ENCODE measurements at places on chromosomes 7 and 10. TPM values are rescaled to one million over a fixed set of nuclear protein-coding genes. Genes with fewer than 3 reads are reported as not detected.

GRCh38 chr10:123007558-123008354 is 839 bp downstream of the IKZF5 start:
- peak; percentile 59 for DNase-seq

- peak; percentile 61 for DNase-seq
Measured at GRCh38 chr10:72425133-72425532, 70.4 kb upstream of the DNAJB12 start.

GRCh38 chr10:71334221-71334791 is 15.2 kb downstream of the SLC29A3 start:
- no peak for DNase-seq

DNA sequence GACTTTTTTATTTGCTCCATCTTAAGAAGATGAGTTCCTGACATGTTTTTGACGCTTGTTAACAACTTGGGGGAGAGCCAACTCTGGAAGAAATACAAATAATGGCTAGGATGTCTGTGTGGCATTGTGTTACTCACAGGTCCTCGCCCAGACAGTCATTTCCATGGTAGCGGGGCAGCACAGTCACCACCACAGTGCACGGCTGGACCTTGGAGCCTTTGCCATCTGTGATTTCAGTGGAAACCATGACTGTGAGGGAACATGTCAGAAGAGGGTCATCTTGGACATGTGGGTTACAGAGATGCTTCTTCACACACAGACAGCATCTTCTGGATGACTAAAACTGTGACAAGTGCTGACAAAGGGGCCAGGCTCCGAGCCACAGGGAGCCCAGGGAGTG is 74.5 kb downstream of the PKD1L1 start:
- no peak for DNase-seq

NPC1L1 gene
- not detected for total RNA-seq

DKK1 gene
- total RNA-seq = 0.51 TPM

Data from tongue (tissue), 3 donors.